ENCODE measurements at places on chromosomes 5 and 9. TPM values are rescaled to one million over a fixed set of nuclear protein-coding genes. Genes with fewer than 3 reads are reported as not detected.

DNA sequence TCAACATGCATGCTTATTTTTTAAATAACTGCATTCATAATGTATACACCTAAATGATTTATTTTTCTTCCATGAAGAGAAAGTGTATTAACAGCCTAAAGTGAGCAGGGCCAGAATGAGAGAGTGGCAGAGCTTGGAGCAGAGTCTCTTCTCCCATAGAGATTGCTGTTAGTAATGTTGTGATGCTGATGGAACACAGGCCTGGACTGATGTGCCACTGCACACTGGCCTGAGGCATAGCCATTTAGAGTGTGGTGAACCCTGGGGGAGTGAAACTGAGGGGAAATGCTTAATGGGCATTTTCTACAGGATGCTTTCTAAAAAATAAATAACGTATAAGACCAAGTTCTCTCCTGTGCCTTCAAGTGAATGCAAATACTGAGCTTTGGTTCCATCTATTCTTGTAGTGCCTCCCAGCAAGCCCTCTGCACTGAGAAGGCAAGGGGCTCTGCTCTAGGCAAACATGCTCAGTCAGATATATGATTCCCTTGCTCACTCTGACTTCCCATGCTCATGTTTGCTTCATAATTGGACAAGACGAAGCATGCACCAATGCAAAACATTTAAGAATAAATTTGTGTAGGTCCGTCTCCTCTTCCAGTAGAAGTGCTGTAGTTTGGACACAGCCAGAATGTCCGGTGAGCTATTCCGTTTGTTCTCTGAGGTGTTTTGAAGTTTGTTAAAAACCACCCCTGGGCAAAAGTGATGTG is 185.7 kb downstream of the PBX3 start:
- H3K36me3 ChIP-seq: no peaks in the 10 kb centered on the region
- no peaks in the 10 kb centered on the region for H3K27me3 ChIP-seq
- no peak overlapping the region for H3K27ac ChIP-seq
- DNase-seq: no peak
- H3K4me1 ChIP-seq: no peaks in the 10 kb centered on the region

GRCh38 chr9:81676395-81676794 is 13.0 kb downstream of the TLE1 start:
- H3K4me3 ChIP-seq: no peak overlapping the region
- no peaks in the 10 kb centered on the region for H3K27me3 ChIP-seq
- H3K27ac ChIP-seq: no peak overlapping the region
- DNase-seq: no peak
- no peaks in the 10 kb centered on the region for H3K36me3 ChIP-seq

DNA sequence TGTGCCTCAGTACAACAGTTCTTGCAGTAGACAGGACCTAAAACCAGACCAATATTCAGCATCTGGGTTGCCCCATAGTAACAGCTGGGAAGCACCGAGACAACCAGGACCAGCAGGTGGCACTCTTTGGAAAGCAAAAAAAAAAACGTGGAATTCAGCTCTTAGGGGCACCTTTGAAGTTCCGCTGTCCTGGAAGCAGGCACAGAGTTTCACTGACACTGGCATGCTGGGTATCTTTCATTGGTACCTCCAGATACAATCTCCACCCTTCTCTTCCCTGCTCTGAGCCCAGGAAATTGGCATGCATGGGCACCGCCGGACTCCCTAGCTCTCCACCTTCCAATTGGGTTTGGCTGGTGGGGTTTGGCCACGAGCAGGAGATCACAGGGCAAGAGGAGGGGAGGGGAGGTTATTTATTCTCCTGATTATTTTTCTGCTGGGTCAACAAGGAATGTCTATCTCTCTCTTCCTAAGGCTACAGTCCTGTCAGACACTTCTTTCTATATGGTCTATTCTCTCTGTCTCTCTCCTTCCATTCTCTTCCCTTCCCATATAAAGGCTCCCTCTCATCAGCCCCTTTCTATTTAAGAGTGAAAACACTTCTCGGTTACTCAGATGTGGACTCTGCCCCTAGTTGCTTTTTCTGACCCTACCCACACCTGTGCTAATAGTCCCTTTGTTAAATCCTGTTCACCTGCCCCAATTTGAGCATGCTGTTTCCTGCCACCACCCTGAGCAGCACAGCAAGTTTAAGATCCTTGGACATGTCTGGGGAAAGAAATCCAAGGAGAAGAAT is 1.9 kb upstream of the IDNK start:
- H3K27me3 ChIP-seq: no peaks in the 10 kb centered on the region

DNA sequence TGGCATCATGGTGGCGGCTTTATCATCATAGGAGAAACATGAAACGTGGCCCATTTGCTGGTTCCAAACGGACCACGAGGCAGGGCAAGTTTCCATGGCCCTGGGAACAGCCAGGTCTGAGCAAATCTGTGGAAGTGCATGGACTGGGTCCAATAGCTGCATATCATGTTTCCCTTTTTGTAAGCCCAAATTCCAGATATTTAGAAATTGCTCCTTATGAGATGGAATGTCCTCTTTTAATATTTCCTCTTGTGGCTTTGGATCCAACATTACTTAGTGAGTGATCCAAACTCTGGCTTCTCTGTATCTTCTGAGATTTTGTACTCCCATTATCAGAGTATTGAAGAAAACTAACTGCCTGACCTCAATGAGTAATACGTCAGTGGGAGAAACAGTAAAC is 79.8 kb upstream of the FBXL7 start:
- no peak overlapping the region for H3K4me3 ChIP-seq
- H3K36me3 ChIP-seq: no peaks in the 10 kb centered on the region
- DNase-seq: no peak
- no peak overlapping the region for H3K27ac ChIP-seq
- no peaks in the 10 kb centered on the region for H3K4me1 ChIP-seq
- no peaks in the 10 kb centered on the region for H3K27me3 ChIP-seq

DNA sequence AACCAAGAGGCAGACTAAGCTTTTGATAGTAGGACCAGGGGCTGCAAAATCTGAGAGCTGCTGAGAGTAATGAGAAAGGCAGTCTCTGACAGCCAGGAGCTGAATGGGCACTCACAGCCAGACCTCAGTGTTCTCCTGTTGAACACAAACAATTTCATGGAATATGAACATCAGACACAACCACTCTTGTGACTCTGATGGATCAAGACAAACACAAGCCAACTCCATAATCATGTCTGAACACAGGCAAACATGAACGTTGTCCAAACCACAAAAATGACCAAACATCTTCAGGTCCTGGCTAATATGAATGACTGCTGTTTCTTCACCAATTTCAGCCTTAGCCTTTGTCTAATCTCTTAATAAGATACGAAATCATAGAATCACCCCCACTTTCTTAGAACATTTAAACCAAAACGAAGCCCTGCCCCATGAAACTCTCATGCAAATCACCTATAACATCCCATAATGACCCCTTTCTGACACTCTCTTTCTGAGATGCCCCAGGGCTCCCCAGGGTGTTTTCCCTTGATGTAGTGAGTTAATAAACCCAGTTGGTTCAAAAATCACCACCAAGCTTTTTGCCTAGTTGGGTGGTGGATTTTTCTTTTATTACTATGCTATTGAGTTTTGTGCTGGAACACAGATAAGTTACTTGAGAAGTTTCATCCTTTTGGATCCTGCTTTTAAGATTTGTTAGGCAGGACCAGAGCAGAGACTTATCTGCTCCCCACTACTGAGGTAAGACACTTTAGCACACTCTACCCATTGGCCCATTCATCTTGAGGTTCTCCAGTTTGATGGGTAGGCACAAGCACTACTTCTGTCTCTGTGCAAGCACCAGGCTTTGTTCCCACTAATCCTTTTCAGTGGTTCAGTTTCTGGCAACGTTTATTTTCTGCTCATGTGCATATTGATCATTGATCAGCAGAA is 5.9 kb upstream of the ERAP2 start:
- no peak overlapping the region for H3K27ac ChIP-seq
- no peak for DNase-seq
- no peaks in the 10 kb centered on the region for H3K36me3 ChIP-seq

GRCh38 chr9:37575001-37575400 is 1.2 kb downstream of the FBXO10 start:
- peaks cover 8% of the 10 kb centered on the region for H3K4me1 ChIP-seq
- no peaks in the 10 kb centered on the region for H3K36me3 ChIP-seq
- no peak for DNase-seq
- H3K4me3 ChIP-seq: no peak overlapping the region

- no peak for DNase-seq
- H3K36me3 ChIP-seq: no peaks in the 10 kb centered on the region
- no peaks in the 10 kb centered on the region for H3K27me3 ChIP-seq
- no peak overlapping the region for H3K27ac ChIP-seq
- H3K4me1 ChIP-seq: no peaks in the 10 kb centered on the region
These were observed 508.1 kb downstream of the NR2F1-AS1 start for GRCh38 chr5:93072831-93073459.

GRCh38 chr5:161687316-161687715 is 1.8 kb downstream of the GABRA6 start:
- no peak overlapping the region for H3K4me3 ChIP-seq
- H3K27ac ChIP-seq: no peak overlapping the region
- H3K36me3 ChIP-seq: no peaks in the 10 kb centered on the region
- no peaks in the 10 kb centered on the region for H3K27me3 ChIP-seq
- DNase-seq: no peak
- H3K4me1 ChIP-seq: no peaks in the 10 kb centered on the region

DNA sequence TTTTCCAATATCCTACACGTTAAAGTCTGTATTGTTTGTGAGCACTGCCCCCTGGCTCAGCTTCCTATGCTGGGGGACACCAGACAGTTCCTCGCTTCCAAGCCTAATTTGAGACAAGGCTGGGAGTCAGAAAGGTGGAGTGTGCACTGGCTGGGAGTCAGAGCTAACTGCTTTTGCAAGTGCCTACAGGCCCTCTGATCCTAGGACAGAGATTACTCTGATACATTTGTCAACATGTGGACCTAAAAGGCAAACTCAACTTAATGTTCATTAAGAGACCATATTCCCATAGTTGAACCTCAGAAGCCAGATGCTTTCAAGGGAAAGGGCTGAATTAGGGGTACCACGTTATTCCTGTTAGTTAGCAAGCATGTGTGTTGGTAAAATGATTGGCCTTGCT is 80.8 kb downstream of the NIPSNAP3B start:
- H3K4me3 ChIP-seq: no peak overlapping the region
- DNase-seq: no peak
- H3K27ac ChIP-seq: no peak overlapping the region

DNA sequence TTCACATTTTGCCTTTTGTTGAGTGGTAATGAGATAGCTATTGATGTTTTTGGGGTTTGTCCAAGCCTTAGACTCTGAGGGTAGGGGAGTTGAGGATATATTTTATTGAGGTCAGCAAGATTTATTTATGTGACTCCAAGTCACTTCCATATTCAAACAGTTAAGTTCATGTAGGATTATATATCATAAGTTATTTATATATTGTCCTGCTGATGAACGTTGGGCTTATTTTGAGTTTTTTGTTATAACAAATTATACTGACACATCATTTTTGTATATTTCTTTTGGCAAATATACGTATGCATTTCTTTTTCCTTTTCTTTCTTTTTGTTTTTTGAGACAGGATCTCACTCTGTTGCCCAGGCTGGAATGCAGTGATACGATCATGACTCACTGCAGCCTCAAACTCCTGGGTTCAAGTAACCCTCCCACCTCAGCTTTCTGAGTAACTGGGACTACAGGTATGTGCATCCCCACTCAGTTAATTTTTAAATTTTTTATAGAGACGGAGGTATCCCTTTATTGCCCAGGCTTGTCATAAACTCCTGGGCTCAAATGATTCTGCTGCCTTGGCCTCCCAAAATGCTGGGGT is 23.5 kb upstream of the IL12B start:
- no peak overlapping the region for H3K27ac ChIP-seq
- no peak overlapping the region for H3K4me3 ChIP-seq
- no peaks in the 10 kb centered on the region for H3K36me3 ChIP-seq
- H3K27me3 ChIP-seq: no peaks in the 10 kb centered on the region
- H3K4me1 ChIP-seq: no peaks in the 10 kb centered on the region

- no peaks in the 10 kb centered on the region for H3K27me3 ChIP-seq
- no peaks in the 10 kb centered on the region for H3K4me1 ChIP-seq
- no peak overlapping the region for H3K27ac ChIP-seq
- H3K4me3 ChIP-seq: no peak overlapping the region
- H3K36me3 ChIP-seq: peaks cover 29% of the 10 kb centered on the region
- no peak for DNase-seq
These were observed 13.7 kb downstream of the RNU6ATAC start for GRCh38 chr9:134150557-134151214.

- H3K27ac ChIP-seq: no peak overlapping the region
- H3K27me3 ChIP-seq: no peaks in the 10 kb centered on the region
These were observed 203.5 kb downstream of the TAF11L14 start for GRCh38 chr5:17837757-17838156.

DNA sequence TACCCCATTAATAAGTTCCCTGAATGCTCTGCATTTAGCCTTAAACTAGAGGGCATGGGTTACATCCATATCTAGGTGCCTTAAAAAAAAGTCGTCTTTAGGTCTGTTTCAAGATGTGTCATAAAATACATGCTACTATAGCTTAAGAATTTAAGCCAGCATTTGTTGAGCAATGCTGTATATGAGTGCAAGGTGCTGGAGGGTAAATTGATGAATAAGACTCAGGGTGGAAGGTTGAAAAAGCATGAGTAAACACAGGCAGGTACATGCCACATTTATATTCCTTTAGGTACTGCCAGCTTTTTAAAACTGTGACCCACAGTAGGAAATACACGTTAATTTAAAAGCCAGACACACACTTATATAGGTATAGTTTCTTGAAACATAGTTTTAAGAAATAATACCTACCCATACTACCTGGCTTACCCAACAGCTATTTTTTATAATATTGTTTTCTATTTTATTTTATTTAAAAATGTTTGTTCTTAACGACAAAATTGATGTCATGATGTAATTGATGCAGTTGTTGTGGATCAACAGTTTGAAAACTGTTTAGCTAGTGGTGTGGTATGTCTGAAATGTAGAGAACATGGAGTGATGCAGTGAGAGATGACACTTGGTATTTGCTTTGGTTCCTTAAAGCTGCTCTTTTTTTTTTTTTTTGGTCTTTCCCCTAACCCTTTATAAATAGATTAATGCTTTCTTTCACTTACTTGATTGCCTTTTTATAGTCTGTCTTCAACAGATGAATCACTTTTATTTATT is 3.9 kb downstream of the HMGCR start:
- H3K4me3 ChIP-seq: no peak overlapping the region
- H3K4me1 ChIP-seq: peaks cover 8% of the 10 kb centered on the region
- DNase-seq: no peak
- H3K27me3 ChIP-seq: no peaks in the 10 kb centered on the region

Gene IL4
- total RNA-seq: not detected

Gene ALDH7A1
- total RNA-seq: 1.8 TPM

Gene SH3RF2
- total RNA-seq: not detected

Gene WNK2
- 0.32 TPM for total RNA-seq

Gene CDKN2A
- 0.43 TPM for total RNA-seq

Gene ARHGEF39
- total RNA-seq: 1.0 TPM

Gene DELE1
- total RNA-seq: 88.2 TPM
